ENCODE measurements at places on chromosomes 3 and 15.

DNA sequence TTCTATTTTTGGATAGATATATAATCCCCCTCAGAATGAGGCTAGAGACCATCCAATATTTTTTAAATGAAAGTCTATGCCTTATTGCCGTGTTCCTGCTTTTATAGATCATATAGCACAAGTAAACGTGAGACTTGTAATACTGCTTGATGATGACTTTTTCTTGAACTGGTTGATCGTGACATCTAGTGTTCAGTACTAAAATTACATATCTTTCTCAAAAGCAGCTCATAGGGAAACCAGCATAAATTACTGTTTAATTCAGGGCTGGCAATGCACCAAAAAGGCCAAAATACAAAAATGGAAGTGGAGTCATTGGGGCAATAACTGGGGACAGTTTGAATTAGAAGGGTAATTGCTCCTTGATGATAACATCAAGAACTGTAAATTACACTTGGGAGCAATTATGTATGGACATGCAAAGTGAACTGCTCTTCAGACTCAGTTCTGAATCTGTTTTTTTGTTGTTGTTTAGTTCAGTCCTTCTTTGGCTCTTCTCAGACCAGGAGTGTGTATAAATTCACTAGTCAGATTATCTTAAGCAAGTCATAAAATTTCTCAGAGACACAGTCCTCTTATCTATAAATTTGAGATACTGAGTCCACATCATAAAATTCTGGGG lies 325.3 kb downstream of the THSD4 start:
- DNase-seq, result no peak

DNA sequence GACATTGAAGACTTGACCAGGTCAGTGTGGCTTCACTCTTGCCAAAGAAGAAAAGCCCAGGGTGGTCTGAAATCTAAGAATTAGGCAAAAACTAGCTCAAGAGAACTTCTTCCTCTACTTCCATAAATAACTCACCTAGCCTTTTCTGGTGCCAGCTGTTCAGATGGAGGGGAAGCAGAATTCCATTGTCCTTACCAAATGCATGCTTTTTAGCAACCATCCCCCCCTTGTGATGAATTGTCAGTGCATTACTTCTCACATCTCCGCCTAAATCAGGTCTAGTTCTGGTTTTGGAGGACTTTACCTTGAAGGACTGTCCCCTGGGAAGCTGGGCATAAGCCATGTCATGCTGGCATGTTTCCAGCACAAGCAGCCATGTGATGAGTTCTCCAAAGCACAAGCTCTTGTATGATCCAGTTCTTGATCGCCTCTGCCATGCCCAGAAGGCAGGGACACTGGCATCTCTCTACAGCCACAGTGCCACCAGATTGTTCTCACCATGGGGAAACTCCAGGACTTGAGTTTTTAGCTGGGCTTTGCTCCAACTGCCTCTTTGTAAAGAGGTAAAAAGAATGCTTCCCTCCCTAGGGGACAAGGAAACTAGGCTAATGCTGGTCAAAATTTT lies 96.4 kb upstream of the IL12A start:
- no peak for DNase-seq

GRCh38 chr3:88188436-88188835 lies 38.7 kb downstream of the C3orf38 start:
- DNase-seq, result no peak

GRCh38 chr3:9117220-9117619 lies 132.2 kb downstream of the SRGAP3 start:
- no peak for DNase-seq

DNA sequence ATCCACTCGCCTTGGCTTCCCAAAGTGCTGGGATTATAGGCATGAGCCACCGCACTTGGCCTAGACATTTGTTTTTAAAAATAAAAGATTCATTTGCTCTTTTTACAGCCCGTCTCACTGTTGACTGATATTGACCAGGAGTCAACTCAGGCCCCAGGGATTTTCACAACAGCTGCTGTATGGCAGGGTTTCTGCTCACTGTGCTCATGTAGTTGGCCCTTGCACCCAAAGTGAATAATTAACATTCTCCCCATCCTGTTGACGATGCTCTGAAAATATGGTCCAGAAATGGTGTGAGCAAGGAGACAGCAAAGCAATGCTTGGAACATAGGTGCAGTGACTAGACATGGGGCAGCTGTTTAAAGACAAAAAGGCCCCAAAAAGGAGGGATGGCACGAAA lies 2.9 kb upstream of the CCR5 start:
- DNase-seq, result no peak

GRCh38 chr3:127103080-127103479 lies 89.9 kb upstream of the PRR23E start:
- DNase-seq, result no peak

DNA sequence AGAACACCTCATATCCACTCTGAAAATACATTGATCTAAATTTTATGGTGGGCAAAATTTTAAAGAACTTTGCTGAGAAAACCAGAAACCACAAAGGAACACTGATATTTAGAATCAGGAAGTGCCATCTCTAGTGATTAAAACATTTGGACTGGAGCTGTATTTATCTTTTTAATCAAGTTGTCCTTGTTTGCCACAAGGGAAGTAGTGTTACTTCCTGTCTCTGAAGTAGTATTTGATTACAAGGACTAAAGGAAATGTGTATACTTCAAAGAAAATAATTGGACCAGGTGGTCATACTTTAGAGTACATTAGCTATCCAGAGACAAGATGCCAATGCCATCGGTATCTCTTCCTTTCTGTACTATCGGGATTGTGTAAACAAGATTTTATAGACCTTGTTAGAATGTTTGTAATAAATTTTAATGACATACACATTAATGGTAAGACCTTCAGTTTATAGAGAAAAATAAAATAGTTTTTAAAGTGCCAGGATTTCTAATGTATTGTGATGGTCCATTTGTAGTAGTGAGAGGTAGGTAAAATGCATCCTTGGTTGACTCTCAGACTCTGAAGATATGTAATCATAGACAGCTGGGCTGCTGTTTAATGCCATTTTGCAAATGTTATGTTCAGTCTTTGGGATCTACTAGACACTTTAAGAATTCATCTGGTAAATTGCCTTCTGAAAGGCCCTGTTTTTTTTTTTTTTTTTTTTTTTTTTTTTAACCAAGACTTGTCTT lies 131.9 kb downstream of the B3GALNT1 start:
- DNase-seq, result peak; percentile 89

DNA sequence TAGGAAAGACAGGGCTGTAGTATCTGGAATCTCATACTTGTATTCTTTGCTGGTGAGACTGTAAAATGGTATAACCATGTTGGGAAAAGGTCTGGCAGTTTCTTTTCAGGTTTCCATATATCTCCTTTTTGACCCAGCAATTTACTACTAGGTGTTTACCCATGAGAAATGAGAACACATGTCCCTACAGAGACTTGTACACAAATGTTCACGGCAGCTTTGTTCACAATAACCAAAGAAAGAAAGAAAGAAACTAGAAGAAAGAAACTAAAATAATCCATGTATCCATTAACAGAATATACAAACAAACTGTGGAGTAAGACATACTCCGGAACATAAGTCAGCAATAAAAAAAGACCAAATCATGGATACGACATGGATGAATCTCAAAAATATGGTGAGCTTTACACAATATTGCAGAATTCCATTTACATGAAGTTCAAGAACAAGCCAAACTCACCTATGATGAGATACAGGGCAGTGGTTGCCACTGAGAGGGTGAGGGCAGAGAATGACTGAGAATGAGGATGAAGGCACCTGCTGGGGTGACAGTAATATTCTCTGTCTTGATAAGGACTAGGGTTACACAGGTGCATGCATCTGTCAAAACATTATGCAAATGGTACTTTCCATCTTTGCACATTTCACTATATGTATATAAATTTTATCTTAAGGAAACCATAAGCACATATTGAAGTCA lies 2.7 kb downstream of the RFTN1 start:
- no peak for DNase-seq

- no peak for DNase-seq
These were observed 112.6 kb downstream of the TCF12 start for GRCh38 chr15:57031082-57031481.

- no peak for DNase-seq
These were observed 13.0 kb upstream of the PHLDB2 start for GRCh38 chr3:111846039-111846438.

DNA sequence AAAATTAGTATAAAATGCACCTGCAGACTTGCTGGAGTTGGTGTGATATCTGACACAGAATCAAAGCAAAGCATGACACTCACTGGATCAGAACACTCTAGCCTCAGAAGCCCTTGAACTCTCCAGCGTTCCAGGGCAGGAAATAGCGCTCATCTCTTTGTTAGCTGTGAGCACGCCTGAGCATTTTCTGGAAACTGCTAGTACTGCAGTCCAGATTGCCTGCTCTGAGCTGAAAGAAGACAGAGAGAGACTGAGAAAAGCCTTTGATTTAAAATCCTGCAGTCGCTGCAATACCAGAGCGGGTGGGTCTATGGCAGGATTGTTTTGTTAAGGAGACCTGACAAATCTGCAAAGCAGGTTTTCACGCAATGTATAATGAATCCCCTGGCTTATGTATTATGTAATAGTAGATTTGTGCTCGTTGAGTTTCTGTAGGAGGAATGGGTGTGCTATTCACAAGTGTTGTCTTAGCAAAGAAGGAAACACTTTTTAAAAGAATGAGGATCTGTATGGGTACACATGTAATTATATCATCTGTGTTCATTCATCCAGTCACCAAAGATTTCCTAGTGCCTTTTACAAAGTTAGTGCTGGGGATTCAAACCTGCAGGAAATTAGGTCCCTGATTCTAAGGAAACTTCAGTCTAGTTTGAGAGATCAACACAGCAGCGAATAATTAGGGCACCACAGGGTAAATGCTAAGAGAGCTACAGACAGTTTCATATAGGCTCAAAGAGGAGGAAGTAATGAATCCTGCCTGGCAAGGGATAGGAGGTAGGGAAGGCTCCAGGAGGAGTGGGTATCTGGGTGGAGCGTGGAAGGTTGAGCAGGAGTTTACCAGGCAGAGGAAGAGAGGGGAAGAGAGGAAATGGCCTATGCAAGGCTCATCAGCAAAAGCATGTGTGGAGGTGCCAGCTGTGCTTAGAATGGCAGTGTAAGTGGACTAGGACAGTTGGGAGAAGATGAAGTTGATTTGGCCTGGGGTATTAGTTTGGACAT lies 26.1 kb upstream of the MGLL start:
- no peak for DNase-seq

DNA sequence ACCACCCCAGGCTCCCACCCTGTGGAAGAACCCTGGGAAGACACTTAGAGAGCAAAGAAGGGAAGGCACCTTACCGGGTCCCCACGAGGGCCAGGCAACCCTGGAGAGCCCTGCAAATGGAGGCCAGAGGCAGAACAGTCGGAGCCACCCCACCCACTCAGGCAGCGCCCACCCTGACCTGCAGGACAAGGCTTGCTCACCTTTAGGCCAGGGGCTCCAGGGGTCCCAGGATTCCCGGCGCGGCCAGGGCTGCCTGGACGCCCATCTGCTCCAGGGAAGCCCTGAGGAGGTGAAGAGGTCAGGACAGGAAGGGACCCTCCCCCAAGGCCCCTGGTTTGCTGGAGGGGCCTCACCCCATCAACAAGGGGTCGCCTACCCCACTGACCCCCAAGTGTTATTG lies 10.3 kb downstream of the COL7A1 start:
- DNase-seq, result no peak

DNA sequence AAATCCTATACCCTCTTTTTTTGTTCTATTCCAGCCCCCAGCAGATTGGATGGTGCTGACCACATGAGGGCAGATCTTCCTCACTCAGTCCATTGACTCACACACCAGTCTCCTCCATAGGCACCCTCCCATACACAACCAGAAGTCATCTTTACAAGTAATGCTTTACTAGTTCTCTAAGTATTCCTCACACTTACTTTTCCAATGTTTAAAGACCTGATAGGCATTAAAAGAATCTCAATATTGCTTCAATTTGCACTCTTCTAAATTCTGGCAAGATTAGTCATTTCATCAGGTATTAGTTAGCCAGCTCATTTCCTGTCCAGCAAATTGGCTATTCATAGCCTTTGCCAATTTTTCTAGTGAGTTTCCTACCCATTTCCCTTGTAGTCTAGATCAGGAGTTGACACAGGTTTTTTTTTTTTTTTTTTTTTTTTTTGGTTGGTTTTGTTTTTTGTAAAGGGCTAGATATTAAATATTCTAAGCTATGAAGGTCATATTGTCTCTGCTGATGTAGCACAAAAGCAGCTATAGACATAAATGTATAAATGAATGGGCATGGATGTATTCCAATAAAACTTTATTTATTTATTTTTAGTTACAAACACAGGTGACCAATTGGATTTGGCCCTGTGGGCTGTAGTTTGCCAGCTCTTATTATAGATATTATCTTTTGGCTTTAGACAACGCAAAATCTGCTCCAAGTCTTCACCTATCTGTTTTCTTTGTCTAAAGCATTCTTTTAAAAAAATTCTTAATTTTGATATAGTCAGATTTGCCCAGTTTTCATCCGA lies 76.1 kb downstream of the ABHD5 start:
- no peak for DNase-seq

DNA sequence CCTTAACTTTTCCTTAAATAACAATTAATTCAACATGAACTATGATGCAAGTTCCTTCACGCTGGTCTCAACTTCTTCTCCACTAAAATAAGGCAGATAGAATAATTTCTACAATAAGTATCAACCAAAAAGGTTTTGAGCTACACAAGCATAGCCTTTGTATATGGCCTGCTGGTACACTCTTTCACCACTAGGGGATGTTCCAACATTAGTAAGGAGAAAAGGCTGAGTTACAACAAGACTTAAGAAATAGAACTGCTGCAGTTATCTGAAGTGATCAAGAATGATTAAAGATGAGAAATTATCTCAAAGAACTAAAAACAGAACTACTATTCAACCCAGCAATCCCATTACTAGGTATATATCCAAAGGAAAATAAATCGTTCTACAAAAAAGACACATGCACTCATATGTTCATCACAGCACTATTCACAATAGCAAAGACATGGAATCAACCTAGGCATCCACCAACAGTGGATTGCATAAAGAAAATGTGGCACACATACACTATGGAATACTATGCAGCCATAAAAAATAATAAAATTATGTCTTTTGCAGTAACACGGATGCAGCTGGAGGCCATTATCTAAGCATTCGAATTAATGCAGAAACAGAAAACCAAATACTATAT lies 14.4 kb downstream of the ATP13A3 start:
- peak; percentile 24 for DNase-seq

- DNase-seq, result no peak
These were observed 98.9 kb downstream of the MEIS2 start for GRCh38 chr15:37001417-37001816.

DNA sequence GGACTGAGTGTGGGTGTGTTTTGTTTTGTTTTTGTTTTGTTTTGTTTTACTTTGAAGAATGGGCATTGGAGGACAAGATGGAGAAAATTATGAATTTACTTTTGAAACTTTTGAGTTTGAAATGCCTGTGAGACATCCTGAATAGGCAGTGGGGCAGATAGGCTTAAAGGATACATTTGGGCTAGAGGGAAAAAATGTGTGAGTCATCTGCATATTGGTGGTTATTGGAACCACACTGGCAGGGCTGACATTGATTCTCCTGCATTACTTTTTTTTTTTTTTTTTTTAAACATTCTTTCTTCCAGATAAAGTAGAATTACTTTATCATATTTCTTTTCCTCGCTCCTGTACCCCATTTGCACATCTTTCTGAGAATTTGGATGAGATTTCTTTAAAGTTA lies 56.1 kb downstream of the CALML4 start:
- no peak for DNase-seq

Data from GF-D8 (cell line).